ENCODE measurements at places on chromosomes 7 and 10. TPM values are rescaled to one million over a fixed set of nuclear protein-coding genes. Genes with fewer than 3 reads are reported as not detected.

The HABP2 gene
- 0.07 TPM for total RNA-seq

The ANXA8L1 gene
- total RNA-seq, result not detected

The TAS2R3 gene
- 1.2 TPM for total RNA-seq

The GRM3 gene
- total RNA-seq, result not detected

GRCh38 chr7:130669085-130669700 lies 645 bp upstream of the COPG2 start:
- H3K27me3 ChIP-seq, result peaks cover 5% of the 10 kb centered on the region
- H3K36me3 ChIP-seq, result peaks cover 19% of the 10 kb centered on the region
- DNase-seq, result no peak
- H3K4me1 ChIP-seq, result peaks cover 10% of the 10 kb centered on the region
- peak overlapping the region; percentile 75 for H3K4me3 ChIP-seq

GRCh38 chr10:127024685-127025435 lies 119.6 kb downstream of the DOCK1 start:
- no peaks in the 10 kb centered on the region for H3K27me3 ChIP-seq
- no peak for DNase-seq
- H3K36me3 ChIP-seq, result no peaks in the 10 kb centered on the region
- H3K4me1 ChIP-seq, result no peaks in the 10 kb centered on the region

DNA sequence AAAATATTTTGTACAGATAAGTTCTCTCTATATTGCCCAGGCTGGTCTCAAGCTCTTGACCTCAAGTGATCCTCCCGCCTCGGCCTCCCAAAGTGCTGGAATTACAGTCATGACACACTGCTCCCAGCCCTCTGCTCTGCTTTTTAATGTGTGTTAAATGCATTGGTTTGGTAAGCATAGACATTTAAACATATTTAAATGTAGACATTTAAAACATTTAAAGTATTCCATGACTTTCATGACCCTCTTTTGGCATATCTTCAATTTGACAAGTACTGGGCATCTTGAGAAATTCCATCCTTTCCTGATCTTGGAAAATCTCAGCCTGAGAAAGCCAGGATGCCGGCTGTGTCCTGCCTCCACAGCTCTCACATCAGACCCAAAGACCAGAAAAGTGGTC lies 5.2 kb upstream of the SAR1A start:
- H3K27me3 ChIP-seq, result peaks cover 3% of the 10 kb centered on the region
- H3K27ac ChIP-seq, result no peak overlapping the region
- peaks cover 2% of the 10 kb centered on the region for H3K4me1 ChIP-seq
- DNase-seq, result no peak
- H3K4me3 ChIP-seq, result no peak overlapping the region
- H3K36me3 ChIP-seq, result no peaks in the 10 kb centered on the region

DNA sequence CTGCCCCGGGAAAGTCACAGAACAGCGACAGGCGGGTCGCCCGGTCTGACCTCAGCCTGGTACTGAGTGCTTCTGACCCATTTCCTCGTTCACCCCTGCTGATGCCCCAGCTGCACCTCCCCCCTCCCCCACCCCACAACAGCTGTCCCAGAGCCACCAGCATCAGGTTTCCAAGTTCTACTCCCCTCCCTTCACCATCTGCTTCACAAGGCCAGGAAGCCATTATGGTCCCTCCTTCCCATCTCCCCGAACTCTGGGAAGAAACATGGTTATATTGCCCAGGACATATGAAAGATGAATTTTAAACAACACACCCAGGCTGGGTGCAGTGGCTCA lies 301.9 kb upstream of the GALNT17 start:
- no peak overlapping the region for H3K27ac ChIP-seq
- no peaks in the 10 kb centered on the region for H3K36me3 ChIP-seq
- no peaks in the 10 kb centered on the region for H3K4me1 ChIP-seq
- H3K4me3 ChIP-seq, result no peak overlapping the region

DNA sequence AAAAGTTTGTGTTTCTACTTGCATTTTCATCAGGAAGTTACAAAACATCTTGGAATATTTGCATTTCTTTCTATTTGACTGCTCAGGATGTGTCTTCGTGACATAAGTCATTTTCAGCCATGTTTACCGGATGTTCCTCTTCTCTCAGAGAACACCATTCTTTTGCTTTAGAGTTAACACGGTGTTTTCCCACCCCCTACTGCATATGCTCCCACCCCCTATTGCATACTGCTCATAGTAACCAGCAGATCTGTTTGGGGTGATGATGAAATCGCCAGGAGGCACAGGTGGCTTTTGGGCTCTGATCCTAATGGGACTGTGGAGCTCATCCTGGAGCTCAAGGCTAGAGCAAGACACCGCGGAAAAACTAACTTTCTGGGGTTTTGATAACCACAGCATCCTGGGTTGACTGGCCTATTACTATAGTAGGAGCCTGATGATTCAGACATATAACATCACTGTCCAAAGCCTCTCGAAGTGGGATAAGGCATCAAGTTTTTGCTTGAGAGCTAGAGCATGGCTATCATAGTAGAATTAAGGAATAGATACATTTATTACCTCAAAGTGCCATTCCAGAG lies 65.1 kb upstream of the BET1 start:
- H3K4me3 ChIP-seq, result no peak overlapping the region
- no peaks in the 10 kb centered on the region for H3K4me1 ChIP-seq
- H3K27ac ChIP-seq, result no peak overlapping the region
- no peaks in the 10 kb centered on the region for H3K27me3 ChIP-seq
- no peak for DNase-seq

DNA sequence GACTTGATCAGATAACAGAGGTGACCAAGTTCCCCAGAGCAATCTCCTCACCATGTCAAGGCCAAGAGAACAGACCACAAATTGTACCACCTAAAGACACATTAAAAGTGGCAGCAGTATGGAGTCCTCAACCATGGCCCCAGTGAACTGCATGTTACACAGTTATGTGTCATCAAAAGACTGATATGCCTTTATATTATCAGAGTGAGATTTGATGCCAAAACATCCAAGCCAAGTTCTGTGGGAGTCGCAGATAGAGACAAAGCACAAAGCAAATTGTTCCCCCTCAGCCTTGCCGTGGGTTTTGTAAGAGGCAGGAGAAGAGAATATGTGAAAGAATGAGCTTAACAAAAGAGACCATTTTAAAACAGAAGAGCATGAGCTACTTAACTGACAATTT lies 39.2 kb upstream of the TES start:
- no peaks in the 10 kb centered on the region for H3K27me3 ChIP-seq
- DNase-seq, result no peak
- H3K36me3 ChIP-seq, result no peaks in the 10 kb centered on the region
- no peak overlapping the region for H3K4me3 ChIP-seq
- H3K4me1 ChIP-seq, result no peaks in the 10 kb centered on the region

- no peak for DNase-seq
- no peak overlapping the region for H3K27ac ChIP-seq
- H3K4me3 ChIP-seq, result no peak overlapping the region
- peaks cover 5% of the 10 kb centered on the region for H3K36me3 ChIP-seq
- H3K4me1 ChIP-seq, result no peaks in the 10 kb centered on the region
- no peaks in the 10 kb centered on the region for H3K27me3 ChIP-seq
Measured at GRCh38 chr10:98150544-98150943, 16.1 kb downstream of the R3HCC1L start.

DNA sequence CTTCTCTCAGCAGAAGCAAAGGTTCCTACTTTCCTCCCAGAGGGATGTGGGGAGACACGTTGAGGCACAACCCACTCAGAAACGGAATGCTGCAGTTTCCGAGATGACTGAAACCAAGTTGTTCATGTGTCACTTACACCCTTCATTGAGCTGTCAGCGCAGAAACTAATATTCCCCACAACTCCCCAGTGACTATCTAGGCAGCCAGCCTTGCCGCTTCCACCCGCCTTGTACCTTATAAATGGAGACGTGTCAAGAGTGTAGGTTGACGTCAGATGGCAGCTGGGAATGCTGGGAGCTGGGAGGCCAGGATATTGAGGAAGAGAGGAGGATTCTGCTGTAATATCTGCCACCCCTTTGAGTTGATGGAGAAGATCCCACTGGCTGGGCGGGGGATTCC lies 15.1 kb downstream of the GPR26 start:
- no peaks in the 10 kb centered on the region for H3K36me3 ChIP-seq
- no peak overlapping the region for H3K27ac ChIP-seq
- no peak for DNase-seq
- no peak overlapping the region for H3K4me3 ChIP-seq

GRCh38 chr10:101617102-101617823 lies 29.1 kb downstream of the DPCD start:
- H3K27me3 ChIP-seq, result no peaks in the 10 kb centered on the region
- H3K27ac ChIP-seq, result no peak overlapping the region
- H3K36me3 ChIP-seq, result no peaks in the 10 kb centered on the region
- no peak for DNase-seq
- H3K4me1 ChIP-seq, result no peaks in the 10 kb centered on the region

DNA sequence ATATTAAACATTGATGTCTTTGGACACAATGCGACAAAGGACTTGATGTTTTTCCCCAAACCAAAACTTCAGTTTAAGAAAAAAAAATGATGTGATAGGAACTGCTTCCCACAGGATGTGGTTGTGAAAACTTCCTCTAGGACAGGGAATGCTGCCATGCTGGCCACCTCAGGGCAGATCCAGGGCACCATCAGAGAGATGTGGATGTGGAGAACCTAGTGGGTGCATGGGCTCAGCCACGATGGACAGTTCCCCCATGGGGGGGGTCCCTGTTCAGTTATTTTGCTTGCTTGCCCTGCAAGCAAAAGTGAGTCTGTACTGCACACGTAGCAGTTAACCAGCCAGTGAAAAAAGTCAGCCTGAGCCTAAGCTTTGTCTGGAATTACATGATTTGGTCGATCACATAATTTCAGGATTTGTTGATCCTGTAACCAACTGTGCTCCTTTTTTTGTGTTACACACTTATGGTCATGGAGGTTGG lies 36.3 kb downstream of the LAMB4 start:
- H3K36me3 ChIP-seq, result no peaks in the 10 kb centered on the region
- peaks cover 26% of the 10 kb centered on the region for H3K4me1 ChIP-seq
- H3K27ac ChIP-seq, result no peak overlapping the region
- no peak overlapping the region for H3K4me3 ChIP-seq
- DNase-seq, result no peak

GRCh38 chr10:71476228-71477011 lies 79.7 kb downstream of the CDH23 start:
- H3K36me3 ChIP-seq, result no peaks in the 10 kb centered on the region
- peaks cover 7% of the 10 kb centered on the region for H3K4me1 ChIP-seq
- H3K27ac ChIP-seq, result no peak overlapping the region
- H3K27me3 ChIP-seq, result peaks cover 85% of the 10 kb centered on the region
